Activated CD4-positive, alpha-beta T cell treated with anti-CD3 and anti-CD28 coated beads for 1 hour (primary cell): ENCODE measurements at places on chromosomes 7 and 10.

- DNase-seq = no peak
Observed at GRCh38 chr10:104540181-104540580, 100.9 kb upstream of the SORCS3 start.

DNA sequence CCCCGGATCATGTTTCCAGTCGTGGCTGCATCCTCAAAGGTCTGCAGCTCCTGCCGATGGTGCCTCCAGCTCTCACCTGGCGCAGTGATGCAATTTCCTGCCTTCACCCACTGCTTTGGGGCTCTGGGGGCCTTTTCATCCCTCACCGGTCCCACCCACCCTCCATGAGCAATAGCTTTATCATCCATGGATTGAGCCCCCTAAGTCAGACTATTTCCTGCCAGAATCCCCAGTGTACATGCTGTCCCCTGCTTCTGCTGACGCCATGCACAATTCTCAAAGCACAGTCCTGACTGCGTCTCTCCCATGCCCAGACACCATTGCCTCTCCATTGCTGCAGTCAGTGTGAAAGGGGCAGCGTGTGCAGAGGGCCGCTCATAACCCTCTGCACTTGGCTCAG lies 49.7 kb downstream of the FAM241B start:
- no peak for DNase-seq

DNA sequence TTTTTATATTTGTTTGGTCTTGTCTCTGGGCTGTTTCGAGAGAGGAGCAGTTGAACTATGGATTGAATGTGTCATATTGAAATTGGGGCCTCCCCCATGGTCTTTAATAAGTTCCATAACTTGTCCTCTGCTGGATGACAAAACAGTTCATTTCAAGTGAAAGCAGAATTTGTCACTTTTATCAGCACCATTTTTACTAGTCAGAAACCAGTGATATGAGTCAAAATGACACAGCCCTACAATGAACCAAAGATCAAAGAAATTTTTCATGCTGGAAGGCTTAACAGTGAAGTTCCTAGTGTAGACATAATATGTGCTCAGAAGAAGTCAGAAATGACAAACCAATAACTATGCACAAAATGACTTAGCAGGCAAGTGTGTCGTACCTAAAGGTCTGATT lies 133.6 kb upstream of the VWC2 start:
- no peak for DNase-seq

DNA sequence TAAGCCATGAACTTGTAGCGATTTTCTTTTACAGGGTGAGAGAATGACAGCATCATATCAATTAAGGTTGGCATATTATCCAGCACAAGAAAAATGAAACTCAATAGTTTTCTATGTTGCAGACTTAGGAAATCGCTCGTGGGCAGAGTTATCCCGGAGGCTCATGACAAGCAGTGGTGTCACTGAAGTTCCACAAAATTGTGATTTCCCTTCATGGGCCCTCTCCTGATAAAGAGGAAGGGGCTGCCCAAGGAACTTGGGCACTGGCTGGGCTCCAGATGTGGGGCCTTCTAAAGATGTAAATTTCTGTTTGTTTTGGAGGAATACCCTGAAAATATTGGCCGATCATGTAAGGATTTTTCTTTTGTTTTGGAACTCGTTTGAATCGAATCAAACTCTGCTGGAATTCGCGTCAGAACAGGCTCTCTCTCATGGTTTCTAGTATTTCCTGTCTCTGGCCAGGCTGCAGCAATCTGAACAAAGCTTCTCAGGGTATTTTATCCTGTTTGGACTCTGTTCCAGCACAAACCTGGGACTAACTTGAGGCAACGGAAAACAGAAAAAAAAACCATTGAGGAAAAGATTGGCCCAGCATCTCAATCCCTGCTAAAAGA lies 340.6 kb upstream of the NRP1 start:
- no peak for DNase-seq

DNA sequence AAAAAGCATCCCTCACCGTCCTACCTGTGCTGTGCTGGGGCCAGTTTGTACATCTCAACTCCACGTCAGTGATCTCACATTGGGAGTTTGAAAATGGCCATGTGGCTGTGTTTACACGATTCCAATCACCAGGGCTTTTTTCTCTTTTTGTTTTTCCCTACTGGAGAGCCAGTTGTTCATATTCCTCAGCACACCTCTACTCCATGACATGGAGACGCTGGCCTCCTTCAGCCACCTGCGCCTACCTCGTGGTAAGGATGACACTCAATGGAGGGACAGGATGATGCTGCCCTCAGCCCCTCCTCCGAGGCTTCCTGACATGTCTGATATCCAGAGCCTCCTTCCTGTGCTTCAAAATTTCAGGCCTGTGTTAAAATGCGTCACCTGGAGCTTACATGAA lies 10.3 kb downstream of the CLRN3 start:
- DNase-seq = no peak

- DNase-seq = no peak
Observed at GRCh38 chr10:43136432-43136831, 1.8 kb upstream of the CSGALNACT2 start.

GRCh38 chr7:94031865-94032264 lies 27.7 kb upstream of the BET1 start:
- no peak for DNase-seq

DNA sequence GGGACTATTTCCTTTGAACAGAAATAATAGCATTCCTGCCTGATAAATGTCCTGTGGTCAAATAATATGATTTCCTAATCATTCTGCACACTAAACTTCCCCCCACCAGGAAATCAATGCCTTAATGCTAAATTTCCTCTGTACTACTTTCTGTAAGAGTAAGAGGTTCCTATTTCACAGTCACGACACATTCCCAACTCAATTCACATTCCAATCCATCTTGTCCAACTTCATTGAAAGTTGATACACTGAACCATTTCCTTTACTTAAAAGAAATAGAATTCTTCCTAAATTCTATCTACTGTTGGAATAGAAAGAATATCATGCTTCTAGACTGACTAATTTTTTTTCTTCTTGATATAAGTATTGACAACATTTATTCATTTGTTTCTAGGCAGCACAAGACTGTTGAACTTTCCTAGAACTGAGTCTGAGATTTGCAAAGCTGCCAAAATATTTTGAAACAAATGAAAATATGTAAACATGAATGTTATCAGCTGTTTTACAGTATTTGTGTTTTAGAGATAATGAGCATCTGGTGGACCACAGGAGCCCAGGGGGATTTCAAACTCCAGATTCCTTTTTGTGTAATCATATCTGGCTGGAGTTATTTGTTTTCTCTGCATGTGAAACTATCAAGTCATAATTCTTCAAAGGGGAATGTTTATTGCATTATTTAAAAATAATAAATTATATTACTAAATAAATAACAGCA lies 121.5 kb downstream of the TPST1 start:
- no peak for DNase-seq

DNA sequence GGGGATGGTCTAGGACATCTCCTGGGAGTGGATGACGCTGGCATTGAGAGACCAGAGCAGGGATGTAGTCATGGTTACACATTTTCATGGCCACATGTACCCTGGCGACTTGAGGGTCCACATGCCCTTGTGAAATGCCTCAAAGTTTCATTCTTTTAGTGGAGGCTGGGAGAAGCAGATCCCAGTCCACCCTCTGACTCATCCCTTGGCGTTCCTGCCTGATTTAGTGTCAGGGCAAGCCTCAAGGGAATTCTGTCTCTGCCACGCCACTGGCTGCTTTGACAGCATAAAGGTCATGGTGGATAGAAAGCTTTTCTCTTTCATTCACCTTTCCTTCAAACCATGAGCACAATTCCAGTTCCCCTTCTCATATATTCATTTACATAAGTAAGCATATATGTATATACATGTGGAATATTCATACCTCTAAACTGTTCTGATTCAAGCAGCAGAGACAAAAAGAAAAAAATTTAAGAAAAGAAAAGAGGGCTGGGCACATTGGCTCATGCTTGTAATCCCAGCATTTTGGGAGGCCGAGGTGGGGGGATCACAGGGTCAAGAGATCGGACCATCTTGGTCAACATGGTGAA lies 21.8 kb upstream of the KIF5B start:
- DNase-seq = no peak

DNA sequence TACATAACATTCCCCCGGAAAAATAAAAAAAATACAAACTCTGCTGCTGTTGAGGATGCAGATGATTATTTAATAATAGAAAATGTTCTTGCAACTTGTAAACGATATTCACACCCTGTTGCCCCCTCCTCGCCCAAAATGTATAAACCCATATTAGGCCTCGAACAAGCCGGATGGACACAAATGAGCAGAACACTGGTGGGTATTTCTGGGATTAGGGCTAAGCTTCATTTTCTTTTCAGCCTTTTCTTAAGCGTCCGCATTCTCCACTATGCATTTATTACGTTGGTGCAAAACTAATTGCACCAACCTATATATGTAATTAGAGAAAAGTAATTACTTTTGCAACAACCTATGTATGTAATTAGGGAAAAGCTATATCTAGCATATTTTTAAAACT lies 349 bp upstream of the GNG11 start:
- DNase-seq = no peak

GRCh38 chr7:31950091-31950755 lies 120.0 kb downstream of the PDE1C start:
- DNase-seq = no peak
